Activated CD4-positive, alpha-beta T cell treated with anti-CD3 and anti-CD28 coated beads, Interleukin-2, amount 10 ng/mL, durations not matched to agents 24 days and 14 days (primary cell): ENCODE measurements at places on chromosomes 3 and 15. TPM values are rescaled to one million over a fixed set of nuclear protein-coding genes. Genes with fewer than 3 reads are reported as not detected.

The DUOX2 gene
- 0.05 TPM in 1 of 2 replicates, not detected in the other for total RNA-seq

The NR2C2 gene
- 48.8 and 52.5 TPM in 2 replicates for total RNA-seq

The MCF2L2 gene
- total RNA-seq, result 4.2 and 4.8 TPM in 2 replicates

The CDC25A gene
- 57.0 and 60.2 TPM in 2 replicates for total RNA-seq

The LDHAL6B gene
- not detected in 2 replicates for total RNA-seq

The SLC22A13 gene
- 0.47 and 0.54 TPM in 2 replicates for total RNA-seq

The RTP3 gene
- not detected in 2 replicates for total RNA-seq

The ADAMTSL3 gene
- not detected in 2 replicates for total RNA-seq

The KIF15 gene
- total RNA-seq, result 26.5 and 28.3 TPM in 2 replicates

The CP gene
- total RNA-seq, result not detected in 2 replicates

The TAGLN3 gene
- total RNA-seq, result 0.33 and 0.44 TPM in 2 replicates

The C3orf49 gene
- not detected in 2 replicates for total RNA-seq

The TM6SF1 gene
- total RNA-seq, result 3.6 and 4.0 TPM in 2 replicates

The PLA2G4E gene
- total RNA-seq, result not detected in 2 replicates

The IL5RA gene
- not detected in 2 replicates for total RNA-seq

The PLA2G4D gene
- not detected in 2 replicates for total RNA-seq

The PRSS50 gene
- total RNA-seq, result not detected in 2 replicates

The CSTA gene
- total RNA-seq, result not detected in 2 replicates

The RLBP1 gene
- total RNA-seq, result not detected in 2 replicates

The ZNF619 gene
- total RNA-seq, result 6.1 and 8.4 TPM in 2 replicates

The OTOL1 gene
- total RNA-seq, result not detected in 2 replicates

The P2RY1 gene
- 0.77 and 0.92 TPM in 2 replicates for total RNA-seq

The SLC27A2 gene
- total RNA-seq, result 75.4 and 76.0 TPM in 2 replicates

The PPARG gene
- total RNA-seq, result 4.6 and 5.1 TPM in 2 replicates
